ENCODE measurements at places on chromosomes 1 and 21. TPM values are rescaled to one million over a fixed set of nuclear protein-coding genes. Genes with fewer than 3 reads are reported as not detected.
A peak's percentile ranks its signal among the peaks of the same experiment; 100 is the strongest.

DNA sequence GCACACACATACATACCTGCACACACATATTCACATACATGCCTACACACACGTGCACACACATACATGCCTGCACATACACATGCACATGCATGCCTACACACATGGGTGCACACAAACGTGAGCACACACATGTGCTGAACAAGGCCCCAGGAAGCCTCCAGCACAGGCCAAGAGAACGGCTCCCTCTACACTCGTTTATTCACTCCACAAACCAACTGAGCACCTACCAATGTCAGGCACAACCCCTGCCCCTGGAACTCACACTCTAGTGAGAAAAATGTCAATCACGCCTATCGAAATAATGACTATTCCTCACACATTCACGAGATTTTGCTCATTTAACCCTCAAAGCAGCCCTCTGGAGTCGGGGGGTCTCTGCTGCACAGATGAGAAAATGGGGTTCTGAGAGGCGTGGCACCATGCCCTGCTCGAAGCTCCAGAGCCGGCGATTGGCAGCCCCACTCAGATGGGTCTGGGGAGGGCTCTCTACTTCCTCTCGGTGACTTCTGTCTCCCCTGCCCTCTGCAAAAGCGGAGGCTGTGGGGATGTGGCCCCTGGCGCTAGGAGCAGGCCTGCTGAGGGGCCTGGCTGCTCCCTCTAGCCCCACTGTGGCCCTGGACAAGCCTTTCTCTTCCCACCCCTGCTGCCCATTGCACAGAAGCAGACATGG, 90.2 kb upstream of the RUNX3 start:
- DNase-seq, result no peak

GRCh38 chr1:150890033-150890416, 3.1 kb downstream of the CTXND2 start:
- DNase-seq, result no peak

- no peak for DNase-seq
Observed at GRCh38 chr1:7109901-7110300, 324.6 kb downstream of the CAMTA1 start.

DNA sequence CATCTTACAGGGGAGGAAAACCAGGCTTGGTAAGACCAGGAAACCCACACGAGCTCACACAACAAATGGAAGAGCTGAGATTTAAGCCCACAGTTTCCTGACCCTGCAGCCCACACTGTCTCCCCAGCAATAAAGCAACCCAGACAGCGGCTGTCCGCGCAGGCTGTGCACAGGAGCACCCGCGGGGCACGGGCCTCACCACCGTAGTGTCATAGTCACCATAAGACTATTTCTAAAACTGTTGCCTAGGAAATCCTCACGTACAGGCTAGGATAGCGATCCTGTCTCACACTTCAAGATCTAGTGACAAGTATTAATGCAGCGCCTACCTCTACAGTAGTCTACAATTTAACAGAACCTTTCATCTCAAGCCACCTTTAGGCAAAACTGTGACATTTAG, 54.0 kb upstream of the SYT6 start:
- DNase-seq, result no peak

GRCh38 chr1:209770636-209771415, 13.5 kb downstream of the C1orf74 start:
- DNase-seq, result no peak

- no peak for DNase-seq
Observed at GRCh38 chr1:247468481-247469140, 10.7 kb upstream of the OR2B11 start.

Gene LINGO4
- total RNA-seq, result 0.24 TPM

- no peak for DNase-seq
Observed at GRCh38 chr1:247165674-247166073, 6.1 kb downstream of the ZNF124 start.

- DNase-seq, result no peak
Observed at GRCh38 chr1:185719021-185719420, 15.2 kb upstream of the HMCN1 start.

DNA sequence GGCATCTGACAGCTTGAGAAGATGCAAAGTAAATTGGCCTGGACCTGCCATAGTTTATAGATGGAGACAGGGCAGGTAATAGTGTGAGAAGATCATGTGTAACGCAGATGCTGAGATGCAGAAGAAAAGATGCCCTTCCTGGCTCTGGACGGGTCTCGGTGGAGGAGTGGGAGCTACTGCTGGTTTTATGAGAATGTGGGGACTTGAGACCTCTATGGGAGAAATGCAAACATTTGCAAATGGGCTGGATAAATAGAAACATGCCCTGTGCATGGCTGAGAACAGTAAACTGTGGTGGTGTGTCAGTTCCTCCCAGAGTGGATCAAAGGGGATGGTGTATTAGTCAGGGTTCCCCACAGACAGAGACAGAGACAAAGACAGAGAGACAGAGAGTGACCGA, 21.9 kb downstream of the UBASH3A start:
- no peak for DNase-seq

Gene ERRFI1
- 0.84 TPM for total RNA-seq

Gene HOOK1
- 25.7 TPM for total RNA-seq

GRCh38 chr1:168977618-168978017, 128.9 kb upstream of the ATP1B1 start:
- no peak for DNase-seq

- DNase-seq, result no peak
Observed at GRCh38 chr1:208551633-208552320, 307.6 kb upstream of the PLXNA2 start.

DNA sequence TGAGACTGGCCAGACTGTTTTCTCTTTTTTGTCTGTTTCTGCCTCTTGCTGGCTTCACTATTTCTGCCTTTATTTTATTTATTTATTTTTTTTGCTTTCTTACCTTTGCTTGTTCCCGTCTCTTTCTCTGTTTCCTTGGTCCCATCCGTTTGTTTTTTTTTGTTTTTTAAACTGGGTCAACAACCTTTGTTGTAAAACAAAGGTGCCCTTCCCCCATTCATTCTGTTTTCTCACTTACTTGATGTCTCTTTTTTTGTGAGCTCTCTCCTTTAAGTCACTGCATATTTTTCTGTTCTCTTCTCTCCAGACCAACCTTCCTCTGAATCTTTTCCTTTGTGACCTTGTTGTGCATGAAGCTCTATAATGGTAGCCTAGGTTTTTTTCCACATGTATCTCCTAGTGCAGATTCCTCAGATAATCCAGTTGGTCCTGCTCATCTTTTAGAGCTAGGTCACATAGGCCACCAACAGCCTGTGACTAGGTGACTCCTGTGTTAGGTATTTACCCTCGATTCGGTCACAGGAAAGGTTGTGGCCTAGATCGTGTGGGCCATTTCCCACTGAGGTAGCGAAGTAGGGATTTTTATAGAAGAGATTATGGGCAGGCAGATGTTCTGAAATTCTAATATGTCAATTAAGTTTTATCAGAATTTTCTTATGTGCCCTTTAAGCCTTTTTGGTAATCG, 15.9 kb downstream of the GNAI3 start:
- DNase-seq, result no peak

- DNase-seq, result no peak
Observed at GRCh38 chr1:205421798-205422197, at the start of gene LEMD1. Gene LEMD1 (minus strand): TSS chr1:205422056. CDS start chr1:205420536, 1,520 bp downstream.

Gene GBP6
- 2.8 TPM for total RNA-seq

Gene CATSPERE
- 1.0 TPM for total RNA-seq

GRCh38 chr1:28740118-28740517, 3.4 kb downstream of the YTHDF2 start:
- no peak for DNase-seq

DNA sequence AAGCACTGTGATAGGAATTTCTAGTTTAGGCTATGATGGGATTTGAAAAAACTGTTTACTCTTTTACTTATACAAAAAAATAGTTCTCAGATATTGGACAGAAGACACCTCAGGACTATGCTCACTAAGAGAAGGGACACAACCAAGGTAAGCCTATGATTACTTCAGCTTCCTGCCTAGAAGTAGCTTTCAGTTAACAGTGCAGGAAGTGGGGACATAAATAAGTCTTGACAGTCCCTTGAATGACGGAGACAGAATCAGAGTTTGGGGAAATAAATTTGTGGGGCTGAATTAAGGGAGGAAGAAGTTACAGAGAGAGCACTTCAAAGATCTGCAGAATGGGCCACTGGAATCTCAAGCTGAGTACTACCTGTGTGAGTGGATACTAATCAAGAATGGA, 53.8 kb upstream of the OLFM3 start:
- no peak for DNase-seq

DNA sequence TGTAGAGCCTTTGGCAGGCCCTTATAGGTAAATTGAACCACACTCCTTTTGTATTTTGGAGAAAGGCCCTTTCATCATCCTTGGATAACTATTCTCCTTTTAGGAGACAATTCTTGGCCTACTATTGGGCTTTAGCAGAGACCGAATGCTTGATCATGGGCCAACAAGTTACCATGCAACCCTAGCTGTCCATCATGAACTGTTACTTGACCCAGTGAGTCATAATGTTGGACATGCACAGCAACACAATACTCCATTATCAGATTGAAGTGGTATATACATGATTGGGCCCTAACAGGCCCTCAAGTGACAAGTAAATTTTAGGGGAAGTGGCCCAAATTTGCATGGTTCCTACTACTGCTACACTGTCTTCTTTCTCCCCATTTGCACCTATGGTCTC, 84.4 kb downstream of the CATSPERE start:
- DNase-seq, result no peak

DNA sequence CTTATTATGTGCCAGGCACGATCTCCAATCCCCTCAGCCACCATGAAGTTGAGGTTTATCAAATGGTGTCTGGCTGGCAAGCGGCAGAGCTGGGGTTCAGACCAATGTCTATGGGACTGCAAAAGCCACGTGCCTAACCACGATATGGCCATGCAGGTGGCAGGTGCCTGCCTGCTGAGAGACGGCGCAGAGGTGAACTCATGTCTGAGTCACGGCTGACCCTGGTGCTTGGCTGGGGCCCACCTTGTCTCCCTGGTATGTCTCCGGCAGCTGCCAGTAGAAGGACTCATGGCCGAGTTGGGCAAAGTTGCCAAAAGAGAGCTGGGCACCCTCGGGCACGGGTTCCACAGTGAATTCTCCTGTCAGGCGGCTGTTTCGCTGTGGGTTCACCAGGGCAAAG, 59.9 kb downstream of the LDLRAD2 start:
- DNase-seq, result no peak

GRCh38 chr1:163796394-163796821, 474.7 kb downstream of the NUF2 start:
- DNase-seq, result no peak

DNA sequence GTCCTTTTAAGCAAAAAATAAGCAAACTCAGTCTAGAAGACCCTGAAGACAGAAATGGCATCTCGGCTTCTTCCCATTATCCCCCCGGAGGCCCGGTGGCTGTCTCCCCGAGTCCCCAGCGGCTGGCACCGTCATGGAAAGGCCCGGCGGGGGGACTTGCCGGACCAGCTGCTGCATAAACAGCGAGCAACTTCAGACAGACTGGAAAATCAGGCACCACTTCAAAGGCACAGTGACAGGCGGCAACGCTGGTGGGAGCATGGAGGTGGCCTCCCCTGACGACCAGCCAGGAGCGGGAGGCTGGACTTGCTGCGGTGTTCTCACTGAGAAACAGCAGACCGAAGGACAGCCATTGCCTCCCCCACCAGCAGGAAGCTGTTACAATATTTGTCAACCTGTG, 18.4 kb upstream of the C1QA start:
- DNase-seq, result no peak

DNA sequence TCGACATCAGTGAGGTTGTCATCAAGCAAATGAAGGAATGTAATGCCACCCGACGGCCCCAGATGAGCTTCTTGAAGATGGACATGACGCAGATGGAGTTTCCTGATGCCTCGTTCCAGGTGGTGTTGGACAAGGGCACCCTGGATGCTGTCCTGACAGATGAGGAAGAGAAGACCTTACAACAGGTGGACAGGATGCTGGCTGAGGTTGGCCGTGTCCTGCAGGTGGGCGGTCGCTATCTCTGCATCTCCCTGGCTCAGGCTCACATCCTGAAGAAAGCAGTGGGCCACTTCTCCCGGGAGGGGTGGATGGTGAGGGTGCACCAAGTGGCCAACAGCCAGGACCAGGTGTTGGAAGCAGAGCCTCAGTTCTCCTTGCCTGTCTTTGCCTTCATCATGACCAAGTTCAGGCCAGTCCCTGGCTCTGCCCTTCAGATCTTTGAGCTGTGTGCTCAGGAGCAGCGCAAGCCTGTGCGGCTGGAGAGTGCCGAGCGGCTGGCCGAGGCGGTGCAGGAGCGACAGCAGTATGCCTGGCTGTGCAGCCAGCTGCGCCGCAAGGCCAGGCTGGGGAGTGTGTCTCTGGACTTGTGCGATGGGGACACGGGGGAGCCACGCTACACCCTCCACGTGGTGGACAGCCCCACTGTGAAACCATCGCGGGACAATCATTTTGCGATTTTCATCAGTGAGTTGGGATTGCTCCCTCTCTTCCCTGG, 2.5 kb downstream of the METTL13 start:
- no peak for DNase-seq

Gene RSPH1
- not detected for total RNA-seq

DNA sequence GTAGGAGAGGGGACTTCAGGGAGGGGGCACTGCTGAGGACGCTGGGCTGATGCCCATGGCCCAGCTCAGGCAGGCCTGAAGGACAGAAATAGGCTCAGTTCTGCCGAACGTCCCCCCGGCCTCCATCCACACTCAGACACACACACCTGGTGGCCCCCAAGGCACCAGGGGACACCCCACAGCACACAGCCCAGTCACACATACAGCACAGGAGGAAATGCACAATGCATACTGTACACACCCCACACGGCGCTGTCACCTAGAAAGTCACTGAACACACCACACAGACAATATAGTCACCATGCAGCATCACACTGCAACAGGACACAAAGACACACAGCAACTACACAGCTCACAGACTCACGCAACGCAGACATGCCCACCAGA, 562 bp downstream of the SYTL1 start:
- DNase-seq, result peak; percentile 40

Gene SLC25A34
- 2.1 TPM for total RNA-seq

Gene PPM1J
- total RNA-seq, result not detected

- DNase-seq, result no peak
Observed at GRCh38 chr1:231860221-231861088, 233.9 kb downstream of the DISC1 start.

Gene ST6GALNAC5
- total RNA-seq, result not detected

All from naive thymus-derived CD4-positive, alpha-beta T cell (primary cell).